NCI-H460 (cell line): ENCODE measurements at places on chromosomes 7 and 10. TPM values are rescaled to one million over a fixed set of nuclear protein-coding genes. Genes with fewer than 3 reads are reported as not detected.

GRCh38 chr7:1296356-1296981, 63.8 kb downstream of the UNCX start:
- no peak for DNase-seq

DNA sequence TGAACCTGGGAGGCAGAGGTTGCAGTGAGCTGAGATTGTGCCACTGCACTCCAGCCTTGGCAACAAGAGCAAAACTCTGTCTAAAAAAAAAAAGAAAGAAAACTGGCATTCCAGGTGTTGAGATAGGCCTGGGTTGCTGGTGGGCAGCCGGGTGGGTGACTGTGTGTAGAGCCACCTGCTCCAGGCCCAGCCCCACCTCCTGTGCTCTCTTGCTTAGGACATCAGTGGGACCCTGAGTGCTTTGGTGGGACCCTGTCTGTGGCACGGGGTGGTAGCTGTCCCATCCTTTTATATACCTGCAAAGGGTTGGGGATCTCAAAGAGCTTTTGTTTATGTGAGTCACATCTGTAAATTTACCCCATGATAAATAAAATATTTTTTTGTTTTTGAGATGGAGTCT, 6.2 kb downstream of the PAOX start:
- no peak for DNase-seq

DNA sequence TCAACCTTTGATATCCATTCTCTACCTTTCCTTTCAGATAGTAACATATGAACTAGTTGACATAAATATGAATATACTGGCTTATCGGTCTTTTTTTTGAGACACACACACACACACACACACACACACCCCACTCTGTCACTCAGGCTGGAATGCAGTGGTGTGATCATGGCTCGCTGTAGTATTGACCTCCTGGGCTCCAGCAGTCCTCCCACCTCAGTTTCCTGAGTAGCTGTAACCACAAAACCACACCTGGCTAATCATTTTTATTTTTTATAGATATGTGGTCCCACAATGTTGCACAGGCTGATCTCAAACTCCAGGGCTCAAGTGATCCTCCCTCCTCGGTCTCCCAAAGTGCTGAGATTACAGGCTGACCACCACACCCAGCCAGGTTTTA, 14.2 kb upstream of the NT5C3A start:
- no peak for DNase-seq

GRCh38 chr10:90222939-90223338, 521.5 kb downstream of the KIF20B start:
- DNase-seq: no peak

- DNase-seq: no peak
Measured at GRCh38 chr10:49616421-49617101, 2.7 kb downstream of the CHAT start.

- no peak for DNase-seq
Measured at GRCh38 chr7:29995652-29996051, 6.1 kb upstream of the SCRN1 start.

DNA sequence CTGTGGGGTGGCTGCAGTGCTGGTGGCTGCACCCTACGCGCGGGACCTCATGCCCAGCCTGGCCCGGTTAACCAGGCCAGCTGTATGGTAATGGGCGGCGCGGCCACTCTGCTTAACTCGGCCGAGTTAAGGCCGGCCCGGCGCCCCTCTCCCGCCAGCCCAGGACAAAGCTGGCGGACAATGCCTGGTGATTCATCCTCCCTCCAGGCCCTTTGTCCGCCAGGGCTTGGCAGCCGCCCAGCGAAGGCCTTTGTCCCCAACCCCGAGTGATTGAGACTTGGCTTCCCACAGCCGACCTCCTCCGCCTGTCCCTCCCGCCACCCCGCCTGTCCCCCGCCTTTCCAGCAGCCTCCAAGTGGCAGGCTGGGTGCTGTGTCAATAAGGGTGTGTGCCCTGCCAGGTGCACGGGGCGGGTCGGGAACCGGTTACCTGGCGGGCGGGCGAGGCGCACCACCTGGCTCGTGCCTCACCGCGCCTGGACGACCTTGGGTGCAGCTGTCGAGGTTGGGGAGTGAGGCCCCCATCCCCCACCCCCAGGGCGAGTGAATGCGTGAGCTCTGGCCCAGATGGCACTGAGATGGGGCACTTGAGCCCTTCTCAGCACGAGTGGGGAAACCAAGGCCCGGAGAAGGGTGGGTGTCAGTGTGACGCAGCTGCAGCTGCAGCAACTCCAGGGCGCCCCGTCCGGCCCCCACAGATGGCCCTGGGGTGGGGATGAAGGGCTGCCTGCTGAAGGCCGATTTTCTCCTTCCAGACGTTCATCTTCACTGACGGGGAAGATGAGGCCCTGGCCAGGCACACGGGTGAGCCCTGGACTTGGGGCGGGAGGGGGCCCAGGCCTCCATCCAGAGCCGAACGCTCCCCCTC, 4.6 kb downstream of the LFNG start:
- no peak for DNase-seq

GRCh38 chr7:26853788-26854393, 10.5 kb downstream of the SKAP2 start:
- peak; percentile 65 for DNase-seq

DNA sequence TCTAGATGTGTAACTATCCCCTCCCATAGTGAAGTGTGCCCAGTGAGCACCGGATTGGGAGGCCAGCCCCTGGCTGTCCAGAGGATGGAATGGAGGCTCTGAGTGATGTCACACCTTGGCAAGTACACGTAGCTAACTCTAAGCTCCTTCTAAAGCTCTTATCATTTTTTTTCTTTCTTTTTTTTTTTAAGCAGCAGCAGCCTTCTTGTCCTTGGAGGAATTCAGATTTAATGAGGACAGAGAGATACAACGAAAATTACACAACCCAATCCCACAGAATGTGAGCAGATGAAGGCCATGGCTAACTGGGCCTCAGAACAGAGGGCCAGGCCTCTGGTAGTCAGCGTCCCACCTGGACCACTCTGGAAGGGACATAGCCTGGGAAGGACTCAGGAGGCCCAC, 11.3 kb downstream of the TNS3 start:
- no peak for DNase-seq

- no peak for DNase-seq
Measured at GRCh38 chr7:82179311-82179710, 264.3 kb downstream of the CACNA2D1 start.

DNA sequence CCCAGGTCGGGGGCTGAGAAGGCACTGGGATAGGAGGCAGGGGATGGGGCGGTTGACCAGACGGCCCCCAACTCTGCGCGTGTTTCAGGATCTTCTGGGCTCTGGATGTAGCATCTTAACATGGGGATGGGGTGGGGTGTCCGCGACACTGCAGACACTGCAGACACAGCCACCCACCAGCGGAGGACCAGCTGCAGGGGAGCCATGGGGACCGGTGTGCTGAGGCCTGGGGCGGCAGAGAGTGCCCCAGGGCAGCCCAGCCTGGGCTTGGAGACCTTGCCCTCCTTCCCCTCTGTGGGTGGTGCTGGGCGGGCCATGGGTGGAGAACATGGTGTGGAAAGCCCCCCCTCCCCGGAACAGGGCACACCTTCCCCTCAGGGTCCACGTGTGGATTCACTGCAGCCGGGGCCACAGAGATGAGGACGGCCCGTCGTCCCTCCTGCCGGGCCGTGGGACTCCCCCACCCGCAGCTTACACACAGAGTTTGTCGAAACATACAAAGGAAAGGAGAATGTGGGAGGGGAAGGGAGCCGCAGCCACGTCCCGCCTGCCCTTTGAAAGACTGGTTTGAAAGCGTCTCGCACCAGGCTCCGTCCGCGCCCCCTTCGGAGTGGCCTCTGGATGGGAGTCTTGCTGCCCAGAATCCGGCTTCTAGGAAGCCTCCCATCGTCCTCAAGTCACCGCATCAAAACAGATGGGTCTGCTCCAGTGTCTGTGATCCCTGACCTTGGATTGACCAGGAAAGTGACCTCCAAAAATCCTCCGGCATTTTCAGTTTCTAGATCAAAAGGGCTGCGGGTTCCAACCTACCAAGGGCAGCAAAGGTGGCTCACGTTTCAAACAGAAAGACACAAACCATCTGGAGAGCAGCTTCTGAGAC, 91.5 kb upstream of the TCERG1L start:
- DNase-seq: no peak

- DNase-seq: no peak
Measured at GRCh38 chr7:98569691-98570337, 47.3 kb upstream of the NPTX2 start.

DNA sequence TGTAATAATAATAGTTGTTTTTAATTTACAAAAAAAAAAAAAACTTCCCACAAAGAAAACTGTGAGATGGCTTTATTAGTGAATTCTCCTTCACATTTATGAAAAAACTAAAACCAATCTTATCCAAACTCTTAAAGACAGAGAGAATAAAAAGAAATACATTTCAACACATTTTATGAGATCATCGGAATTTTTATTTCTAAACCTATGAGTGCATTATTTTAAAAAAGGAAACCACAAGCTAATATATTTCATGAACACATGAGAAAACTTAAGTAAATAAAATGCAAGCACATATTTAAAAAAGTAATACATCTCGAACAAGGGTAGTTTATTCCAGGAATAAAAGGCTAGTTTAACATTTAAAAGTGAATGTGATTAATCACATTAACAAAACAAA, 31.5 kb downstream of the C7orf25 start:
- no peak for DNase-seq

DNA sequence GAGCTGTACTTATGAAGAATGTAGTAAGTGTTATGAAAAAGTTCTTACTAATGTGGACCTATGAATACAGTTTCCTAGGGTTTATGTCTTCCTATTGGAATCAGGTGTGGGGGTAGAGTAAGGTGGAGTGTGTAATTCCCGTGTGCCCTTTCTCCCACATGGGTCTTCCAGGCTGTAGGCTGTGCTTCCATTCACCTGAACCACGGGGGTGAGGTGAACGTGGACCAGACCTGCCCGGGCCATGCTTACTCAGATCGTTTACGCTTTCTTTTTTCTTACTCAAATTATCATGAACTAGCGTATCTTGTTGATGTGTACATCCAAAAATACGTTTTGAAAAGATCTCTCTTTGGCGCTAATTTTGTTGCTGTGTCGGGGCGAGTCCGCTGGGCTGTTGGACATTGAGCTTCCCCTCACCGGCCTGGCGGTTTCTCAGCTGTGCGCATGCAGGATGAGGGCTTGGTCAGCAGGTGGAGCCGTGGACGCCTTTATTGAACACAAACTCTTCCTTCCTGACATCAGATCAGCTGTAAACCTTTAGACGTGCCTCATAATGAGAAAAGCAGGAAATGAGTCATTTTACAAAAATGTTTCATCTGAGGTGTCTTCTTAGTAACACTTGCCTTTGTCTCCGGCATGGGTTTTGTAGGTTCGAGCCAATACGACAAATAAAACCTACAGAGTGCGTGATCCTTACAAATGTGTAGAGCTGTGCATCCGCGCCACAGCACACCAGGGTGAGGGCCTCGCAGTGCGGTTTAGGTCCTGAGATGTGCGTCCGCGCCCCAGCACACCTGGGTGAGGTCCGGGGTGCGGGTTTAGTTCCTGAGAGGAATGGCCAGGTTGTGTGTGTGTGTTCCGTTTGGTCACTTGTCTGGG, 53.8 kb downstream of the WDR37 start:
- DNase-seq: peak; percentile 60

TRUB1 gene
- total RNA-seq: 57.8 and 59.4 TPM in 2 replicates

PLOD3 gene
- total RNA-seq: 125 and 130 TPM in 2 replicates

OPN1SW gene
- total RNA-seq: not detected in 2 replicates

C10orf67 gene
- 0.09 TPM in 1 of 2 replicates, not detected in the other for total RNA-seq

HILPDA gene
- 16.1 and 21.6 TPM in 2 replicates for total RNA-seq

TMEM139 gene
- total RNA-seq: 4.0 and 7.3 TPM in 2 replicates
